Stimulated activated CD8-positive, alpha-beta memory T cell treated with anti-CD3 and anti-CD28 coated beads, Interleukin-7, amount 100 ng/mL, for 1 hour (primary cell): ENCODE measurements at places on chromosomes 5 and 9.
A peak's percentile ranks its signal among the peaks of the same experiment; 100 is the strongest.

DNA sequence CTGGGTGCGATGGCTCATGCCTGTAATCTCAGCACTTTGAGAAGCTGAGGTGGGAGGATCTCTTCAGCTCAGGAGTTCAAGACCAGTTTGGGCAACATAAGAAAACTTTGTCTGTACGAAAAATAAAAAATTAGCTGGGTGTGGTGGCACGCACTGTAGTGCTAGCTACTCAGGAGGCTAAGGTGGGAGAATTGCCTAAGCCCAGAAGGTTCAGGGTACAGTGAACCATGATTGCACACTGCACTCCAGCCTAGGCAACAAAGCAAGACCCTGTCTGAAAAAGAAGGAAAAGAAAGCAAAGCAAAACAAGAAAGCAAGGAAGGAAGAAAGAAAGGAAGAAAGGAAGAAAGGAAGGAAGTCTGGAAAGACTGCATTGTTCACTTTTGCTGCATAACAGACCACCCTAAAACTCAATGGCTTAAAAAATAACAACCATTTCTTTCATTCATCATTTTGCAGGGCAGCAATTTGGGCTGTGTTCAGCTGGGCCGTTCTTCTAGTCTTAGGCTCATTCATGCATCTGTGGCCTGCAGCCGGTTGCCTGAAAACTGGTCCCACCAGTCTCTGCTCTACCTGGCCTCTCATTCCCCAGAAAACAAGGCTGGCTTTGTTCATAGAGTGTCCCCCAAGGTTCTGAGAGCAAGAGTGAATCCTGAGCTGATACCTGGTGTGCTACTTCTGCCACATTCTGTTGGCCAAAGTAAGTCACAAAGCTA is 82.4 kb upstream of the MIER3 start:
- no peak for DNase-seq

GRCh38 chr5:31404325-31404724 is 127.6 kb downstream of the DROSHA start:
- no peak for DNase-seq

DNA sequence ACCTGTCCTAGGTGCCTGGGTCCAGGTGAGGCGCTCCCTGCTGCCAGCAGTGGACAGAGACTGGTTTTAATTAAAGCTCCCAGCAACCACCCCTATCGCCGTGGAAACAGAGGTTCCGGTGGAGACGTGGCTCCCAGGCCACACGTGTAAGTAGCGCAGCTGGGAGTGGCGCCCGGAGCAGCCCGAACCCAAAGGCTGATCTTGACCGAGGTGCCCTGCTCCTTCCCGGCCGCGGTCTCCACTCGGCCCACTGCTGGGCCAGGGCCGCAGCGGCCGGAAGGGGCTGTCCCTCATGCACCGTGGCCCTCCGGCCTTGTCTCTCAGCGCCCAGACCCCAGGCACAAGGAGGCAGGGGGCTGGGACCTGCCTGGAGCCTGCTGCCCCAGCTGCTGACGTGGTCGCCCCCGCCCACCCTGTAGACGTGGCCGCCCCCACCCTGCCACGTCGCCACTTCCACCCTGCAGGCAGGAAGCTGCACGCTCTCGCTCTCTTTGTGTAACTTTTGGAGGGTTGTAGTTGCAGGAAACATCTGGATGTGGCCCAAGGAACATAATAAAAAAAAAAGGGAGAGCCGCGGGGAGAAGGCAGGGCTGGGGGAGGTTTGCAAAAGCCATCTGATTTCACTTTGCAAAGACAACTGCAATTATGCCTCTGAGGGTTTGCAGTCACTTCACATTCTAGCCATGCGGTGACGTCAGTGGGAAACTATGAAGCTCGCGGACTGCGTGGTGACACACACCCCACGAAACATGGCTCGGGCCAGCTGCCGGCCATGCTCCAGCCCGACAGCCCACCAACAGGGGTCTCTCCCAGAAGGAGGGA is 129.9 kb downstream of the RXRA start:
- DNase-seq, result peak; percentile 27

DNA sequence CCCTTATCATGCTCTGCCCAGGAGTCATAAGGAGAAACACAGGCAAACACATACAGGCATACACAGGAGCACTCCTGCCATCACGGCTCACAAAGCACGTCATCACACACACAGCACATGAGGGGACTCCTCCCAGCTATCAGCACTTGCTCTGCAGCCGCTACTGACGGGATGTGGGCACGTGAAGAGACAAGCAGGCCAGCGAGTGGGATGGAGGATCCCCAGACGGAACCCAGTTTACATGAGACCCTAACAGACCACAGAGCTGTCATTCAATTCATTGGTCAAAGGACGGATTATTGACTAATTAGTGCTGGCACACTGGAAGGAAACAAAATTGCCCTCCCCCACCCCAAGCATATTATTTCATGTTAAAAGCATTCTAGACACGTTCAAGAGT is 53.6 kb downstream of the SEMA4D start:
- peak; percentile 46 for DNase-seq

- no peak for DNase-seq
These were observed 382.3 kb downstream of the ACTL7B start for GRCh38 chr9:108473209-108474112.

- DNase-seq, result no peak
These were observed 58.7 kb downstream of the ADAMTS16 start for GRCh38 chr5:5198815-5199214.

DNA sequence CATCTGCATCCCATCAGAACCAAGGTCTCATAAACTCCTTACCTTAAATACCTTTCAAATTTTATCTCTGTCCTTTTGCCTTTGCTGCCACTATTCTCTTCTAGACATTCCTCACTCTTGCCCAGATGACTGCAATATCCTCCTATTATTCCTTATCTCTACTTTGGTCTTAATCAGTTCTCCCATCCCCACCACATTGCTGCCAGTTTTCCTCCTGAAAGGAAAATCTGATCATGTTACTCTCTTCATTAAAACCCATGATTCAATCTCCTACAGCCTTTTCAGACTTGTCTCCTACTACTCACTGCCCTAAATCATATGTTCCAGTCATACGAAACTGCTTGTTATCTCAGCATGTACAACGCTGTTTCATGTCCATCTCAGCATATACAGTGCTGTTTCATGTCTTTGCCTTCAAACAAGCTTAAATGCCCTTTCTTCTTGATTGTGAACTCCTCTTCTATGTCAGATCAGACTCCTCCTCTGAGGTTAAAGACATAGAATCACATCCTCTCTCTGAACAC is 152.6 kb upstream of the FST start:
- no peak for DNase-seq

DNA sequence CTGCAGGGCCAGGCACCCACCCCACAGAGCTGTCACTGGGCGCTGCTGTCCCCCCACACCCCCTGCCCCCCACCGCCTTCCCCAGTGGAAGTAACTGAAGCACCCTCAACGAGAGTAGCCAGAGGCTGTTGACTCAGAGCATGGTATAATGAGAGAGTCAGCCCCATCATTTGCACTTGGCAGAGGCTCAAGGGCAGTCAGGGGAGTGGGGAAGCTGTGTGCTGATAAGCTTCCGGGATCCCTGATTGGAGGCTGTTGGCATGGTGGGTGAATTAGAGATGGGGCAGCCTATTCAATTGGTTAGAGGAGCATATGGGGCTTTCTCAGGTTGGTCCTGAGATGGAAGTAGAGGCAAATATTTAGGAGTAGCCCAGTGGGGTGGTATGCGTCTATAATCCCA is 77.1 kb upstream of the GOLM1 start:
- DNase-seq, result no peak

DNA sequence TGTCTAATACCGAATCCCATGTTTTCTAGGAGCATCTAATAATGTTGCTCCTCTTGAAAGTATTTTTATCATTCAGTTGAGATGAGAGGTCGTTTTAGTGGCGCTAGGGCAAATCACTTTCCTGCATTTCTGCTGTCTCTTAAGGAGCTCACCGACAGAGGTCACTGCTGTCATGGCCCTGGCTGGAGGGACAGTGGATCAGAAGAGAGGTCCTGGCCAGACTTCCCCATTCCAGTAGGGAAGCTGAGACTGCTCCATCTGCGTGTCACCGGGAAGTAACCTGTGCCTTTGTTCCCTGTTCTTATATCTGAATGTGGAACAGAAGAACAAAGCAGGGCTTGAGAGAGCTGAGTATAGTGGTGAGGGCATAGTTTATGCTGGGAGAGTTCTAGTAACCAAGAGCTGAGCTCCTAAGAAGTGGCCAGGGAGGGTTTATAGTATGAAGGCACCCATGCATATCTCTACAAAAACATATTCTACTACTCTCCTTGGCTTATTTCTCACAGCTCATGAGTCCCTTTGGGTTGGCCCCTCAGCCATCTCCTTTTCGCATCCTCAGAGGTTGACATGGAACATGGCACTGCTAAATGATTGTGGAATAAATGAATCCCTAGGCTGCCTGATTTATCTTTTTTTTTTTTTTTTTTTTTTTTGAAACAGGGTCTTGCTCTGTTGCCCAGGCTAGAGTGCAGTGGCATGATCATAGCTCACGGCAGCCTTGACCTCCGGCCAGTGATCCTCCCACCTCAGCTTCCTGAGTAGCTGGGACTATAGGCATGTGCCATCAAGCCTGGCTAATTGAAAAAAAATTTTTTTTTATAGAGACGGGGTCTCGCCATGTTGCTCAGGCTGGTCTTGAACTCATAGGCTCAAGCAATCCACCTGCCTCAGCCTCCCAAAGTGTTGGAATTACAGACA is 27.2 kb downstream of the ATP6V0E1 start:
- DNase-seq, result no peak

GRCh38 chr5:43363445-43364152 is 48.6 kb downstream of the CCL28 start:
- no peak for DNase-seq

DNA sequence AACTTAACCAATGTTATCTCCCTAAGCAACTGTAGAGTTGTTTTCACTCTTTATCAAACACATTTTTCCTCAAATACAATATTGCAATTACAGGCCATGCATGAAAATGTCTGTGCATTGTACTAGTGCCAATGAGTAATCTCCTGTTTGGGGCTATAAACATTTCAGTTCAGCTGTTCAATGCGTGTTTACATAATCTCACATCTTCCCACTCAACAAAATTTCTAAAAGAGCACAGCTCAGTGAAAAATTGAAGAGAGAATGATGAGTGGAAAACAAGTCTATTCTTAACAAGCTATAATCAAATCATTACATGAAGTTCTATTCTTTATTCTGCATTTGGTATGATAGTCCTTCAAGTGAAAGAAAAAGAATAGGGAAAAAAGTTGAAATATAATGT is 780.5 kb upstream of the CDH9 start:
- DNase-seq, result no peak

DNA sequence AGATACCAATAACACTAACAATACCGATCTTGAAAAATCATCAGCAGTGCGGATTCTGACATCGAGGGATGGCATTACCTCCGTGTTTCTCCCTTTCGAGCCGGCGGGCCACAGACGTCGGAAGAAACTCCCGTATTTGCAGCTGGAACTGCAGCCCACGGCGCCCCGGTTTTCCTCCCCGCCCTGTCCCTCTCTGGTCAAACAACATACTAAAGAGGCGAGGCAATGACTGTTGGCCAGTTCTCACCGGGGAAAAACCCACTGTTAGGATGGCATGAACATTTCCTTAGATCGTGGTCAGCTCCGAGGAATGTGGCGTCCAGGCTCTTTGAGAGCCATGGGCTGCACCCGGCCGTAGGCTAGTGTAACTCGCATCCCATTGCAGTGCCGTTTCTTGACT is 32.8 kb downstream of the OLFM1 start:
- DNase-seq, result no peak

DNA sequence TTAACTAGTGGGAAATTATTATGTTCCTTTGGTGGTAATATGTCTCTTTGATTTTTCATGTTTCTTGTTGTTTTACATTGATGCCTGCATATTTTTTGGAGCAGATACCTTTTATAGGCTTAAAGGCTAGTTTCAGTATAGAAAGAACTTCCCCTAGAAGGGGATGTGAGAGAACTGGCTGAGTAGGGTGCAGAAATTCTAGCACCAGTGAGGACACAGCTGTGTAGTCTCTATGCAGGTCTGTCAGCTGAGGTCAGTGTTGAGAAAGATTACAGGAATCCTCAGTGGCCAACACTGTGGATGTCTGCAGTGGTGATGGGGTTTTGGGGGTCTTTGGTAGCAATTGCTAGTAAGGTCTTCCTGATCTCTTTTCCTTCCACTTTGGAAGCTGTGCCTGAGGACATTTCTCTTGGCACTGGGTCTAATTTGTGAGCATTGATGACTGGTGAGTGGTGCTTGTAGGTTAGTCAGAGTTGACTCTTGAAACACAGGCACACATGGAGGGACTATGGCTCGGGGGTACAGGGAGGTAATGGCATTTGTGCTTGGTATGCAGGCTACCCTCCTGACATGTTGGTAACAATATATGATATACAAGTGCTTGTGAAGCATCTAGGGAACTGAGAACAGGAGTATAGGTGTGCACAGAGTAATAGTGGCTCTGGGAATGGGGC is 221.4 kb downstream of the SPATA31D1 start:
- no peak for DNase-seq

GRCh38 chr9:36461323-36461722 is 61.3 kb upstream of the RNF38 start:
- no peak for DNase-seq

- no peak for DNase-seq
These were observed 193.3 kb downstream of the DIRAS2 start for GRCh38 chr9:90449213-90449925.

DNA sequence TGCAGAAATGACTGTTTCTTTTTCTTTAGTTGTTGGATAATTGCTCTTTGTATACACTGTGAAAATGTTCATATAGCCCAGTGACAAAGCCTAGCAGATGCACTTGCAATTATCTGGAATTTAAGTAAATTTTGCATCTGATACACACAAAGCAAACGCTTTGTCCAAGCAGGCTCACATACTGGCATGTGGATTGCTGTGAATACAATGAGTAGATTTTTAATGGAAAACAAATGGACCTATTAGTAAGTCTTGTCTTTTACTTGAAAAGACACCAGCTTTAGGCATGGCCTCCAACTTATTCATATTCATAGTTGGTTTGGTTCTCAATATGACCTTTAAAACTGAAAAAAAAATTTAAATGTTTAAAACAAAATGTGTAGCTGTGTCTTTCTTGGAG is 1299.8 kb upstream of the WWC1 start:
- DNase-seq, result no peak

GRCh38 chr9:87276327-87276841 is 221.3 kb upstream of the DAPK1 start:
- no peak for DNase-seq

GRCh38 chr5:125967576-125967975 is 455.6 kb upstream of the GRAMD2B start:
- no peak for DNase-seq
